Caudate nucleus (tissue), 63 donors: ENCODE measurements at places on chromosomes 11 and 22.

- no peak for DNase-seq
These were observed 458.0 kb upstream of the ARHGAP42 start for GRCh38 chr11:100229086-100229485.

DNA sequence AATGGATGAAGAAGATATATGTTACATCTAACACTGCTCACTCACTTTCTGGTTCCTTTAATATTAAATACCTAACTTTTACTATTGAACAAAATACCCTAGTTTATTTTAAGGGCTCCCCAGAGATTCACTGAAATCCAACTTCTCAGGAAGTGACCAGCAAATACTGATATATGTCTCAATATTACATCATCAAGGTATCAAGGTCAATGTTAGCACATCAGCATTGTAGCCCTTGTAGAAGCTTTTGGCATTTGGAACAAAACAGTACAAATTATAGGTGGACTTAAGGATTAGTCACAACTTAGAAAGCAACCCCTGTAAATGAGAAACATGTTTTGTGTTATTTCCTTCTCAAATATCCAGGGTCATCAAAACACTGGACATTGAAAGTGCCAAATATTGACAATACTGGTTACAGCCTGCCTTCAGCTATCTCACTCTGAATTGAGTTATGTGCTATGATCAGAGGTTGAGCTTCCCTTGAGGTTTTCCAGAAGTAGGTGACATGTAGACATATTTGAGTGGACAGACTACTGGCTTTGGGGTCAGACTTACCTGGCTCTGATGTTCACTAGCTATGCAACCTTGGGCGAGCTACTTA is 1.9 kb upstream of the ATL3 start:
- no peak for DNase-seq

GRCh38 chr22:47063071-47063509 is 300.6 kb downstream of the TBC1D22A start:
- DNase-seq: no peak

GRCh38 chr22:31501738-31502137 is 5.4 kb downstream of the SFI1 start:
- DNase-seq: no peak

- DNase-seq: no peak
These were observed 616.6 kb downstream of the TBC1D22A start for GRCh38 chr22:47379037-47379436.

- no peak for DNase-seq
These were observed 39.3 kb downstream of the NF2 start for GRCh38 chr22:29642694-29643093.
